Endothelial cell (in vitro differentiated cells): ENCODE measurements at places on chromosomes 13 and 19.

DNA sequence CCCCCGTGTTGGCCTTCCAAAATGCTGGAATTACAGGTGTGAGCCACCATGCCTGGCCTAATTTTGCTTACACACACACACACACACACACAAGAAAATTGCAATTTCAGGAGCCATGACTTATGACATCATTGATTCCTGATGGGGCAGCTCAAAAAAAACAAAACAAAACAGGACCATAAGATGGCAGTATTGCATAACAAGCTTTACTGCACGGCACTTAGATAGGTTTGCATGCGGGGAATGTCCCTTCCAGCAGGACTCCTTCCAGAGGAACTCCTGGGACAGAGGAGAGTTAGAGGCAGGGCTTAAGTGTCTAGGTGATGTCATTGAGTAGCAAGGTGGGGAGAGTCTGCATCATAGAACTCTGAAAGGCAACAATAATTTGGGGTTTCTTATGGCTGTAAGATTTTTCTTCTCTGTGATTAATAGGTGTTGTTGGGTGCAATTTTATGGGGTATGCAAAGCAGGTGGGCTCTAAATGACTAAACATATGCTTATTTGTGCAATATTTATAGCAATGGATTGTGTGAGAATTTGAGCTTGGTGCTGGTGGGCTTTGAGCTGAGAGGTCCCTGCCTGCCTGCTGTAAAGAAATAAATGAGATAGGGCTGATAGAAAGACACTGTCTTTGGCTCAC, 9.0 kb upstream of the ACSBG2 start:
- no peak for DNase-seq

- DNase-seq = no peak
Observed at GRCh38 chr13:72303941-72304746, 423.3 kb downstream of the MZT1 start.

- DNase-seq = no peak
Observed at GRCh38 chr19:32406161-32407003, 812 bp downstream of the DPY19L3 start.

DNA sequence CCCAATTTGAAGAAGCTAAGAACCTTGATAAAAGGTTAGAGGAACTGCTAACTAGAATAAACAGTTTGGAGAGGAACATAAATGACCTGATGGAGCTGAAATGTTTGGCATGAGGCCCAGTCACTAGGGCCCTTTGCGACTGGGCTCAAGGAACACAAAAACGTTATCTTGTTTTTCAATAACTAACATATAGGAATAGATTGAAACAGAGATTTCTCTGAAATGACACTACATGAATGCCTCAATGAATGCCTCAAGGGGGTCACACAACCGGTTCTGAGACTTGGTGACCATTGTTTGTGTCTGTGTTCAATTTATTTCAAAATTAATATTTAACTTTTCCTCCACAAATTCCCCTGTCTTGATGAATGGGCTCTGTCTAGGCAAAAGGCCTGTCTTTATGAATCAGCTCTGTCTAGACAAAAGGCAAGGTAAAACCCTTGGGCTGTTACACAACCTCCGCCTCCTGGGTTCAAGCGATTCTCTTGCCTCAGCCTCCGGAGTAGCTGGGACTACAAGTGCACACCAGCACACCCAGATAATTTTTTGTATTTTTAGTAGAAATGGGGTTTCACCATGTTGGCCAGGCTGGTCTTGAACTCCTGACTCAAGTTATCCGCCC, 932 bp upstream of the ZNF486 start:
- DNase-seq = no peak

DNA sequence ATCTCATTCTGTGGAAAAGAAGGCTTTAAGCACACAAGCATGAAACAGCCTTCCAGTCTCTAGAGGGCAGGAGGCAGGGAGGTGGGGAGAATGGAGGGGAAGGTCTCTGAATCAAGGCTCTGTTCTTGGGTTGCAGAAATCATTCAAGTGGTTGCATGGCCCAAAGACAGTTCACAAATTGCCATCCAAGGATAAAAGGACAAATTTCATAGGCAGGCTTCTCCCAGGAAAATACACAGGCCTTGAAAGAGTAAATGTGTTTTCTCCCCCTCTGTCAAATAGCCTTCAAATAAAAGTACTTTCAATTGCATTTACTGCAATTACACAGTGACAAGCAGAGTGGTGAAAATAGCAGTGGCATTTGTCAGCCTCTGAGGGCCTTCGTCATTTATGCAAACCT, 450.8 kb downstream of the DCT start:
- DNase-seq = no peak

DNA sequence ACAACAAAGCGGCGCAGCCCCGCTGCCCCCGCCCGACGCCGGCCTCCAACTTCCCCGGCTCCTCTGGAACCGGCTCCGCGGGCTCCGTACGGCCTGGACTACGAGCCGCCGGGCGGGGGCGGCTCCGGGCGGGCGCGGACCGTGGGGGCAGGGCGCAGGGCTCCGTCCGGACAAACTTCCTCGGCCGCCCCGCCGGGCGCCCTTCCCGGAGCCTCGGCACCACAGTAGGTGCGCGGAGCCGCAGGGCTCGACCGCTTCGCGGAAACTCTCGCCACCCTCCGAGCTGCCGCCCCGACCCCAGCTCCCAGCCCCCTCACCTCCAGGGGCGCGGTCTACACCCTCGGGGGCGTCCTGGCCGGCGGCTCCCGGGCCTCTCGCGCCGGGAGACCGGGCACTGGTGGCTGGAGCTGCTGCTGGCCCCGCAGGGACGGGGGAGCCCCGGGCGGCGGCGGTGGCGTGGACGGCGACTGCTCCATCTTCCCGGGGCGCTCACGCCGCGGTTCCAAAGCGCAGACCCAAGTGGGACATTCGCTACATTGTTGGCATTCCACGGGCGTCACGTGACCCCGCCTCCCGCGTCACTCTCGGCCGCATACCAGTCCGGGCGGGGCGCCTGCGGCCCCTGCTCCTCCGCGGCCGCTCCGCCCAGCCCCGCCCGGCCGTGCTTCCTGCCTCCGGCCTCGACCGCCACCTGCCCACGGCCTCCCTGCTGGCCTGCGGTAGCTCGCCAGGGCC, at the start of gene LATS2:
Gene LATS2, minus strand, starts transcription at position 558 of the 735 bp plus-strand sequence. CDS start 15,560 bp downstream, outside the sequence.
- peak; percentile 97 for DNase-seq

DNA sequence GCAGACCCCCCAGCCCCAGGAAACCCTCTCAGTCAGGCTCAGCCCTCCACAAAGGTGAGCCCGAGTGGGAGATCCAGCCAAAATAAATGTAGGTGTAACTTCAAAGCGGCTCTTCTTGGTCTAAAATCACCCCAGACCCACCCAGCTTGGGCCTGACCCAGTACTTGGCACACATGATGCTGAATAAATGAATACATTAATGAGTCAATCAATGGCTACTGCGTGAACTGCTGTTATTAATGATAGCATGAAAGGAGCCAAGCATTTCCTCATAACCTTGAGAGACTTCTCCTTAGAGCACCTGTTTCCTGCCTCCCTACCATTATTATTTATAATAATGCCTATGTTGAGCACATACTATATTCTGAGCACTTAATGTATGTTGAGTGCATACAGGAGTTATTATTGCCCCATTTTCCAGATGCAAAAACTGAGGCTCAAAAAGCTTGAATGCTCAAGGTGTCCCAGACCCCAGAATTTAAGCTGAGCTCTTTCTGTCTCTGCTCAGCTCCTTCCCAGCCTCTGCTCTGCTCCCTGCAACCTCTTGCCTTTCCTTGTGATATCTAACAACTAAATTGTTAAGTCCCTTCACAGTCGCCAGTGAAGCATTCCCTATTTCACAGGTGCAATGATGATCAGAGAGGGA, 4.3 kb downstream of the NOTCH3 start:
- no peak for DNase-seq

DNA sequence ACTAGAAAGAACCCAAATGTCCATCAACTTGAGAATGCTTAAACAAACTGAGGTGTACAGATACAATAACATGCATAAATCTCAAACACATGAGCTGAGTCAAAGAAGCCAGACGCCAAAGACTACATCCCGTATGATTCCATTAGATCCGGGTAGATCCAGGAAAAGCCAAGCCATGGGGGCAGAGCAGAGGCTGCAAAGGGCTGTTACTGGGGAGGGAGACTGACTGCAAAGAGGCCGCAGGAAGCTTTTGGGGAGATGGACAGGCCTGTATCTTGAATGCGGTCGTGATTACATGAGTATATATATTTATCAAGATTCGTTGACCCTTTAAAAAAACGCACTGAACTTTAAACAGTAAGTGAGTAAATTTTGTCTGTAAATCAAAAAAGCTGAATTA, 28.7 kb downstream of the GGACT start:
- DNase-seq = no peak

- no peak for DNase-seq
Observed at GRCh38 chr13:46866150-46866549, 30.7 kb downstream of the HTR2A start.

GRCh38 chr19:1503089-1503924, 9.5 kb downstream of the ADAMTSL5 start:
- peak; percentile 66 for DNase-seq

GRCh38 chr13:30026093-30026492, 175.7 kb upstream of the UBL3 start:
- DNase-seq = no peak

DNA sequence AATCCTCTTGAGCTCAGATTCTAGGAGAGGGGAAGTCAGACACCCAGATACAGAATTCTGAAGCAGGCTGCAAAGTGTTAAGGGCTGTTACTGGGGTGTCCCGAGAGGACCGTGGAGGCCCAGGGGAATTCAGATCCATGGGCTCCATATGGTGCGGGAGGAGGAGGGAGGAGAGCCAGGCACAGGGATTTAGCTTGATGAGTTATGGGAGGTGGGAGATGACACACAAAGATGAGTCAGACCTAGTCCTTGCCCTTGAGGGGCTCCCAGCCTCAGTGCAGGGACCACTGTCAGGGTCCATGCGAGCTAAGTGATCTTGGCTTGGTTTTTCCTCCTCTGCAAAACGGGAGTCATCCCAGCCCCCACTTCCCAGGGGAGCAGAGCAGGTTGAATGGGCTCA, 14.4 kb upstream of the GIPR start:
- no peak for DNase-seq

GRCh38 chr19:46056536-46056935, 15.7 kb upstream of the IGFL4 start:
- no peak for DNase-seq

DNA sequence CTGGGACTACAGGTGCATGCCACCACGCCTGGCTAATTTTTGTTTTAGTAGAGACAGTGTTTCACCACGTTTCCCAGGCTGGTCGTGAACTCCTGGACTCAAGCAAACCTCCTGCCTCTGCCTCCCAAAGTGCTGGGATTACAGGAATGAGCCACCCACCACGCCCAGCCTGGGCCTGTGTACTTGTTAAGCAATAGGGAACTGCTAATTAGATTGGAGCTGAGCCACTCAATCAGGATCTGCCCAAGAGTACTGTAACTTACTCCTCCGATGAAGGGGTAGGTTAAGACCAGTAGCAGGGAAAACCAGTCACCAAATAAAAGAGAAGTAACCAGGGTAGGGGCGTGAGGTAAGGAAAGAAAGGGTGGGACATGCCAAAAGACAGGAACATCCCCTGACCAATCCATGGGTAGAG, 2.3 kb downstream of the DDX39A start:
- no peak for DNase-seq

DNA sequence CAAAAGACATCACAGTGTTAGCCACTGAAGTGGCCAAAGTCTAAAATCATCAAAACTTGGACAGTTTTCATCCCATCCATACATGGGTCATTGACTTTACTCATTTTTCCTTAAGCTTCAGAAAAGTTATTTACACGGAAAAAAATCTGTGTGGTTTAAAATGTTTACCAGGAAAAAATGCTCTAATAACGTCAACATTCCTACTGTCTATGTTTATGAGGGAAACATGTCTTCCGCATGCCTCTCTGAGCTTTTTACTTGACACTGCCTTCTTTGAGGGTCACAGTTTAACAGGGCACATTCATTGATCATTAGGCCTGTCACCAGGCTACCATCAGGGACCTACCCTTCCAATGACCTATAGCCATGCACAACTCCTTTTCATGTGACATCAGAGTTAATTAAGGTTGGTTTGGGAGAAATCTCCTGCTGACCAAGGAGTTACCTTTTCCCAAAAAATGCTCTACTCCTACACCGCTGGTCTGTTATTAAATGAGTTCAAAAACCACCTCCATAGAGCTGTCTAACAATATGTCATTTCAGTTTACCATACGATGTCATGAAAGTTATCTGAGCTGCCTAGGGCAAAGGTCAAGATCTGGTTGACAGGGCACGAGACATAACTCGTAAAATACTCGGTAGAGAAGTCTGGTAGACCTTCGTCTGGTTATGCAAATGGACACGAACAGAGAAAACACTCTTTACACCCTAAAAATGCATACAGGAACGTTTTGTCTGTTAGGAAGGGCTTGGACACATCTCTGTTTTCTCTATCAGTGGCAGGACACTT, 17.8 kb downstream of the FLT1 start:
- DNase-seq = no peak

GRCh38 chr19:1884719-1885334, 469 bp downstream of the ABHD17A start:
- no peak for DNase-seq

- DNase-seq = no peak
Observed at GRCh38 chr13:97235549-97236231, 13.6 kb downstream of the MBNL2 start.

DNA sequence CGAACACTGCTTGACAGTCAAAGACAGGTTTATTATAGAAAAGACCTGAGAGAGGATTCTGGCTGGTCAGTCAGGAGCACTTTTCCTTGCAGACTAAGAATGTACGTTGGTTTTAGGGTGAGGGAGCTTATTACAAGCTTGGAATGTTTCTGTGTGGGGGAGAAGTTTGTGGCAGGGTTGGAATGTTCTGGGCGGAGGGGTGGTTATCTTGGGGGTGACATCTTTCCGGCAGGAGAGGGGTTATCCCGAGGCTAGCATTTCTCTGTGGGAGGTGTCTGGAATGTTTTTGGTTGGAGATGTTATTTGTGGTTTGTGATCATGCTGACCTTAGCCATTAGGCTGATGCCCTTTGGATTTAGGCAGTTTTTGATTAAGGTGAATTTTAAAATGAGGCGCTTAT, 61.8 kb downstream of the ZNF136 start:
- no peak for DNase-seq

DNA sequence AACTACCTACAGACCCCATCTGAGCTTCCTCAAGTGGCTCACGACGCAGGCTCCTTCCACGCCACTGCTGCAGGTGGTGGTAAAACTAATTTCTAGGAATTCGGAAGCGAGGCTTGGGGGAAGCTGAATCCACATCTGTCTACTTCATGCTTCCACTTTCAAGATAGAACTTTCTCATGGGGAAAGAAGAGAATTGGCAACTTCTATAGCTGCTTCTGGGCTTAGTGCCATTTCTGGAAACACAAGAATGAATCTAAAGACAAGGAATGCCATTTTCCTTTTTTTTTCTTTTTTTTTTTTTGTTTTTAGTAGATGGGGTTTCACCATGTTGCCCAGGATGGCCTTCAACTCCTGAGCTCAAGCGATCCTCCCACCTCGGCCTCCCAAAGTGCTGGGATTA, 2.8 kb upstream of the NLRP12 start:
- no peak for DNase-seq

GRCh38 chr19:29421196-29421545, 104.6 kb upstream of the VSTM2B start:
- no peak for DNase-seq

GRCh38 chr13:60392131-60392530, 4.9 kb upstream of the TDRD3 start:
- DNase-seq = no peak

- no peak for DNase-seq
Observed at GRCh38 chr13:62119739-62120700, 704.4 kb upstream of the PCDH20 start.
